ENCODE measurements at places on chromosomes 16 and 17.

DNA sequence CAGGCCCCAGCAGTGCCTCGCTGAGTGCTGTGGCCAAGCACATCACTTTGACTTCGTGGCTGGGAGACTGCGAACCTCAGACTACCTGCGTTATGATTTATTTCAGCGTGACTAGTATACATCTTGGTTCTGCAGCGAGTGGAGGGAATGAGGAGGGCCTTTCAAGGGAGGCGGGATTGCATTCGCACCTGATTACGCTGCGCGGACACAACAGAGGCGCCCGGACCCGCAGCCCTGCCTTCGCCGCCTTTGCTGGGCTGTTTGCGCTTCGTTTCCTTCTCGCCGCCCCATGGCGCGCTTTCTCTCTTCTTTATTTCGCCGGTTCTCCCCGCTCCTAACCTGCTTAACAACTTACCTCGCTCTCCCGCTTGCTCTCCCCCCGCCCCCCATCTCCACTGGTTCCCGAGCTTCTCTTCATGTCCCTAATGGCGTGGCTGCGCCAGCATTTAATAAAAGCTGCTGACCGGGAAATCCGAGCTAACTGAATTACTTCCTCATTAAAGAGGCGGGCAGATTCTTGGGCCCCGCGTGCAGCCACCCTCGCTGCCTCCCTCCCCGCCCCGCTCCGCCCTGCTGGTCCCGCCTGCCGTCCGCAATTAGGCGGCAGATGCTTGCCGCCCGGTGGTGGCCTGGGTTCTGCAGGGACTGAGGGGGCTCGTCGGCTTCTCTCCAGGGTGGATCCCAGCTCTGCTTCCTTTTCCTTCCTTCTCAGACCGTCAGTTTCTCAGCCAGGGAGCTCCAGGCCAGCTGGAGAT, 257.6 kb upstream of the SDK2 start:
- no peak for DNase-seq

DNA sequence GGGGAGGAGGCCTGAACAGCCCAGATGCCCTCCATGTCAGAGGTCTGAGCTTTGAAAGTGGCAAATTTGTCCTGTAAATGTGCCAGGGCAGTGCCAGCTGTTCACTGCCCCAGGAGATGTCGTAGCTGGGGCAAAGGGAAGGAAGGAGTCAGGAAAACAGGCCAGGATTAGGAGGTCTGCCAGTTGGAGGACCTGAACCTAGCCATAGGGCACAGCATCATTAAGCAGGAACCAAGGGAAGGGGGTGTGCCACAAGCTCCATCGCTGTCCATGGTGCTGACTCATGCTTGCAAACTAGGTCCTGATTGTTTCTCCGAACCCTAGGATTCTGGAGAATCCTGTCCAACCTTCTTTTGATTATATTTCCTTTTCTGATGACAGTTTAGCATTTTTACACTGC, 124.2 kb downstream of the TMEM132E start:
- DNase-seq: peak; percentile 34

DNA sequence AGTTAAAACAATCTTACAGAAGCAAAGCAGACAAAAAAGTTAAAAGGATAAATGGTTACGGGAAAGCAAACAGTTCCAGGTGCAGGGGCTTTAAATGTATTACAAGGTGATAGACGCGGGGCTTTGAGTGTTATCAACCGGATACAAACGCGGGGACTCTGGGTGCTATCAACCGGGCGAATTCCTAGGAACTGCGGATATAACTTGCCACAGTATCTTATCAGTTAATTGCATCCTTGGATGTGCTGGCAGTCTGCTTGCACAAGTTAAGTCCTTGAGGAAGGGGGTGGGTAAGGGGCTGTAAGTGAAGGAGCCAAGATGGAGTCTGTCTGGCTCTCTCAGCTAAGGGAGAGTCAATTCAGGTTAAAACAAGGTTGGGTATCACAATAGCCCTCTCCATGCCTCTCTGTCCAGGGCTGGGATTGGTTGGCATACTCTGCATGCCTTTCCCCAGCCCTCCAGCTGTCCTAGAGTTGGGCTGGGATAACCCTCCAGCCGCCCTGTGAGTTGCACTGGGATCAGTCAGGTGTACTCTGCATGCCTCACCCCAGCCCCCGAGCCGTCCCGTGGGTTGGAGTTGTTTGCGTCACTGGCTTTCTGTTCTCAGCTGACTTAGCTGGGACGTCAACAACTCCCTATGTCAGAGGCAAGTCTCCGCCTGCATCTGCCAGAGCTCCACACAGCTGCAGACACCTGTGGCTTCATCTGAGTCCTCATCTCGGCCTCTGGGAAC, 40.9 kb downstream of the TMEM235 start:
- DNase-seq: no peak

- no peak for DNase-seq
Observed at GRCh38 chr16:81280393-81280792, 34.4 kb upstream of the GAN start.

DNA sequence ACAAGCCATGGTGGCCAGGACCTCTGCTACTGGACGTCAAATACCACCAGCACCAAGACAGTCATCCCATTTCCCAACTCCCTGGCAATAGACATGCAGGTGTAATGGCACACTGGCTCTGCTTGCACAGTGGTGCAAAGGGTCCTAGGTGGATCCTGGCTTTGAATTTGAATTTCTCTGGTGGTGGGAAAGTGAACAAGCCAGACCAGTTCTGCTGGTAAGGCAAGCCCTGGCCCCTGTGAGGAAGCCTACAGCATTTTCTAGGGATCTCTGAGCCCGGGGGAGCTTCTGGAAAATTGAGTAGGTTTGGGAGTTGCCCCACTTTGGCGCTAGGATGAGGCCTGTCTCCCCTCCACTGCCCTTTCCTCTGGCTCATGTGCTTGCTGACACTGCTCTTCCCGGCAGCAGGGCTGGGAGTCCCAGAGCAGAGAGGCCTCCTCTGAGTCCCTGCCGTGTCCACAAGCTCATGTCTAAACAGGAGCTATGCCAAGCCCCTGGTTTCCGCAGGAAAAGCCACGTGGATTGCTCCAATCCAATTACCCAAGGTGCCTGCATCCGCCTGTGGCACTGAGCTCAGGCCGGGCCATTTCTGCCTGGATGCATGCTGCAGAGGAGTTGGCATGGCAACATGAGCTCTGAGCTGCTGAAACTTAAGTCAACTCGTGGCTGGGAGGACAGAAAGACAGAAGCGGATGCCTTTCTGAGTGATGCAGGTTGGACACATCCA, 67.0 kb downstream of the PRMT7 start:
- no peak for DNase-seq

GRCh38 chr16:87218281-87219055, 98.7 kb downstream of the C16orf95 start:
- no peak for DNase-seq

GRCh38 chr17:46982577-46982976, 3.5 kb upstream of the RPRML start:
- no peak for DNase-seq

DNA sequence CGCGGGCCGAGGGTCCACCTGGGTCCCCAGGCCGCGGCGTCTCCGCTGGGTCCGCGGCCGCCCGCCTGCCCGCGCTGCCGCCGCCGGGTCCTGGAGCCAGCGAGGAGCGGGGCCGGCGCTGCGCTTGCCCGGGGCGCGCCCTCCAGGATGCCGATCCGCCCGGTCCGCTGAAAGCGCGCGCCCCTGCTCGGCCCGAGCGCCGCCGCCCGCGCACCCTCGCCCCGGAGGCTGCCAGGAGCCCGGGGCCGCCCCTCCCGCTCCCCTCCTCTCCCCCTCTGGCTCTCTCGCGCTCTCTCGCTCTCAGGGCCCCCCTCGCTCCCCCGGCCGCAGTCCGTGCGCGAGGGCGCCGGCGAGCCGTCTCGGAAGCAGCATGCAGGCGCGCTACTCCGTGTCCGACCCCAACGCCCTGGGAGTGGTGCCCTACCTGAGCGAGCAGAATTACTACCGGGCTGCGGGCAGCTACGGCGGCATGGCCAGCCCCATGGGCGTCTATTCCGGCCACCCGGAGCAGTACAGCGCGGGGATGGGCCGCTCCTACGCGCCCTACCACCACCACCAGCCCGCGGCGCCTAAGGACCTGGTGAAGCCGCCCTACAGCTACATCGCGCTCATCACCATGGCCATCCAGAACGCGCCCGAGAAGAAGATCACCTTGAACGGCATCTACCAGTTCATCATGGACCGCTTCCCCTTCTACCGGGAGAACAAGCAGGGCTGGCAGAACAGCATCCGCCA, 504 bp downstream of the FOXC2 start:
- DNase-seq: no peak

DNA sequence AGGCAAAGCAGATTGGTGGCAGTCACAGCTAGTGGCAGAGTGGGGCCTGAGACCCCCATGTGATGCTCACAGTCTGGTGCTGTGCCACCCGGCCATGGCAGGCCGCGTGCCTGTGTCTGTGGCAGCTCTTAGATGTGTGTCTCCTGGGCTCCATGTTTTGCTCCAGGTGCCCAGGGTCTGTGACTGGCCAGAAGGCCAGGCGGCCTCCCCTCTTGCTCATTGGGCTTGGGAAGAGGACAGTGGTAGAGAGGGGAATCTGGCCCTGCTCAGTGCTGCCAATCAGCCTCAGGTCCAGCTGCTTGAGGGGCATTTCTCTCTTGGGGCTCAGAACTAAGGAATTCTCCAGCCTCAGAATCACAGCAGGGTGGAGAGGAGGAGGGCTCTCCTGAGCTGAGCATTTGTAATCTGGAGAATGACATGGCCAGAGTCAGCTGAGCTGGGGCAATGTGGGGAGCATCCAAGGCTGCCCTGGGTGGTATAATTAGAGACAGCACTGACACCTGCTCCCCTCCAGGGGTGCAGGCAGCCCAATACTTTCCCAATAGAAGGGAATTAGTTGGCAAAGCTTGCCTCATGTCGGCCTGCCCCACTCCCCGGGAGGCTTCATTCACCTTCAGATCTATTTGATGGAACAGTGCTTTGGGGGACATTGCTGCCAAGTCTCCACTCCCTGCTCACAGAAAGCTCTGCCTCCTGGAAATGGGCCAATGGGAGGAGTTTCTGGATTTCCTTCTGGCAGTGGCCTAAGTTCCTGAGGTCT, 2.7 kb upstream of the LASP1NB start:
- DNase-seq: no peak

GRCh38 chr17:62597920-62598319, 29.6 kb upstream of the MRC2 start:
- peak; percentile 75 for DNase-seq

GRCh38 chr16:23434380-23434779, 18.6 kb downstream of the COG7 start:
- DNase-seq: peak; percentile 84

GRCh38 chr16:81956213-81956948, 54.9 kb downstream of the SDR42E1 start:
- no peak for DNase-seq

GRCh38 chr17:43892647-43892952, 14.7 kb downstream of the MPP2 start:
- no peak for DNase-seq

- no peak for DNase-seq
Observed at GRCh38 chr17:41906465-41907184, 12.1 kb downstream of the ACLY start.

DNA sequence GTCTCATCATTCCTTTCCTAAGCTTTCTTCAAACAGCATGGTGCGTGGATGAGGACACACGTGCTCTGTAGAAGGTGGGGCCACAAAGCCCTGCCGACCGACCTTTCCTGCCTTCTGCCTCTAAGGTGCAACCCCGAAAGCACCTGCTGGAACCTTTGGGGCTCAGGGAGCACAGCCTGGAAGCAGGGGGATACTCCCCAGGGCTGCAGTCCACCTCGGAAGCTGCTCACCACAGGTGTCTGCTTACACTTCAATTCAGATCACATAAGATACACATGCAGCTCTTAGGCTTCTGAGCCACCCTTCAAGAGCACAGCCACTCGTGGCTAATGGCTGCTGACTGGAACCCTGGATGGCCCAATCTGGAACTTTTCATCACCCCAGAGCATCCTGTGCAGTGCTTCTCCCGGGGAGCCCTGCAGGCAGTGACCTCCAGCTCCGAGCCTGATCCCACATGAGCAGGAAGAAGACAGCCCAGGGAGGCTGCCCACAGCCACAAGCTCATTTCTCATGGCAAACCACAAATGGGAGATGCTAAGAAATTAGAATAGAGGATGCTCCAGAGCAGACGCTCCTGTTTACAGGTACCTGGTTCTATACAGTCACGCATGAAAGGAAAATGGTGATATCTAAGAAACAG, 162.3 kb upstream of the FOXF1 start:
- no peak for DNase-seq

GRCh38 chr16:67162506-67163163, 1.9 kb upstream of the HSF4 start:
- DNase-seq: no peak

GRCh38 chr17:79454826-79455225, 156.0 kb downstream of the RBFOX3 start:
- DNase-seq: no peak
